ENCODE measurements at places on chromosomes 2 and 18. TPM values are rescaled to one million over a fixed set of nuclear protein-coding genes. Genes with fewer than 3 reads are reported as not detected.

ANKRD29 gene
- polyA plus RNA-seq: 60.9 TPM

LRP2 gene
- 5.9 TPM for polyA plus RNA-seq

EPB41L5 gene
- polyA plus RNA-seq: 14.7 TPM

ITPRIPL1 gene
- polyA plus RNA-seq: 0.33 TPM

OSBPL1A gene
- 15.0 TPM for polyA plus RNA-seq

DNA sequence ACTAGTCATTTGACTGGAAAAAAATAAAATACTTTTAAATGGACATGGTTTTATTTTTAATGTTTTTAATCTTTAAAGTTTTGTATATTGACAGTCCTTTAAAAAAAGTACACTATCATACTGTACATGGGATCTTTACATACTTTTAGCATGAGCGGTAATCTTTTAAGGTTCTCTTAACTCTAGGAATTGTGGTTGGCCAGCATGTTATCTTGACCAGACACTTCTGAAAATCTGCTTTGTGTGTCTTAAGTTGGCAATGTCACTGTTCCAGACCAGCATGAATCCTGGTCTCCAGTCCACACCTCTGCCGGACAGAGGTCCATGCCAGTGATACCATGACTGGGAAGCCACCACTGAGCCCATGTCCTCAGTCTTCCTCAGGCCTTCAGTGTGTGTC, 17.7 kb downstream of the ITGB1BP1 start:
- no peak for DNase-seq

DNA sequence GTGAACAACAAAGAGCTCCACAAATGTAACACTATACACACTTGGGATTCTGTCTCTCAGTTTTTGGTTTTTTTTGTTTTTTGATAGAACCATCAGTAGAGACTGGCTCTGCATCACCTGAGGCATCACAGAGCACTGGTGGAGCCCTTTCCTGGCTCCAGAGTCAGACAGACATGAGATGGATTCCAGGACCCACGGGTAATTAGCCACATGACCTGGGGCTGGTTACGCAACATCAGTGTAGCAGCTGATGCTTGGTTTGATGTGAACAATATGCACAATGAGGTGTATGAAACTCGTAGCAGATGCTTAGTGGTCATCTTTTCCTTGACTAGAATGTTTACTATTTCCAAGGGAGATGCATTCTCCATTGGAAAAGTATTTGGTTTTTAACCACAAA, 40.7 kb downstream of the CMPK2 start:
- peak; percentile 56 for DNase-seq

- no peak for DNase-seq
These were observed 11.8 kb upstream of the KCMF1 start for GRCh38 chr2:84959095-84959565.

DNA sequence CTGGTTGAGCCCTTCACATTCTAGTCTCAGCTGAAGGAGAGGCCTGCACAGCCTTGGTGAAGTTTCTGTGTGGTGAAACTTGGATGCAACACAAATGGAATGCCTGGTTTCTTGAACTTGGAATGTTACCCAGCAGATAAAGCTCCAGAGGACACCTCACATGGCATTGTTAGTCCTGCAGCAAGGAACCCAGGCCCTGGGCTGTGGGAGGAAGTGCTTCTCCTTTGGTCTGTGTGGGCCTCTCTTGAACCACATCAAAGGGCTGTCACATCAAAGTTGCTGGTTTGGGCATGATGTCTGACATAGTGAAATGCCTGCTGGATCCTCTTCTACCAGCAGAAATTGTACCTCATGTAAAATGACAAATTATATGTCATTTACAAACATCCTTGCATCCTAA, 198.5 kb downstream of the FHOD3 start:
- no peak for DNase-seq

GRCh38 chr2:58571181-58571852, 330.2 kb upstream of the FANCL start:
- DNase-seq: peak; percentile 46

- peak; percentile 13 for DNase-seq
These were observed 1.2 kb downstream of the REV1 start for GRCh38 chr2:99488539-99489062.

DNA sequence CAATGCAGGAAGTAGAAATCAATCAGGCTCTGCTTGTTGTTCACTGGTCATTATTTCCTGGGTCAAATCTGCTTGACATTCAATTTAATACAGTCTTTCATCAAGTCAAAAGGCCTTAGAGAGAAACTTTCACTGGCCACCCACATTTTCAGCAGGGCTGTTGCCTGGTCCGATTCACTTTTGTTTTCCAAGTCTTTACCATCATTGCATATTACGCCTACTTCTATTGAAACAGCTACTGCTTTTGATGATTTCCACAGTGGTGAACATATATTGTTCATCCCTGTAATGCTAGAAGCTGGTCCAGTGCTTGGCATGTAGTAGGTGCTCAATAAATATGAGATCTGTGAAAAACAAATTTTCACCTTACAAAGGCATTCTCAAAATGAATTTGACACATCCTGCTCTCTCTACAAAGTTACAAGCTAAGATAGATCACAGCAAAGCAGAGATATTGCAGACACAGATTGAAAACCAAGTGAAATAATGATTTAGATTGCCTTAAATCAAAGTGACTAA, 600.1 kb downstream of the ARHGAP15 start:
- DNase-seq: no peak

DNA sequence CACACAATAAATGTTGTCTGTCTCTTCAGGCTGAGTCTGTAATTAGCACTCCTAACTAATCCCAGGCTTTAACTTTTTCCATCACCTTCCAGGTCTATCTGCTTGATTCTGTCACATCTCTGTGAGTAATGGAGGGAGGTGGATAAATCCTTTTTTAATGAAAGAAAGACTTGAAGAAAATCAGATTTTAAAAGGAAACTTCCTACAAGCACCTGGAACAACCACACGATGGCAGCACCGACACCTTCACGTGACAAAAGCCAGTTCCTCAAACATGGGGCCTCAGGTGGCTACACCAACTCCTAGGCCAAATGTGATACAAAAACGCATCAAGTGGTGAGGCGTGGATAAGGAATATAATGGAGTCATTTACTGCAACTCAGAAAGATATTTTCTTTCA, 41.8 kb downstream of the TGFBRAP1 start:
- peak; percentile 18 for DNase-seq

DNA sequence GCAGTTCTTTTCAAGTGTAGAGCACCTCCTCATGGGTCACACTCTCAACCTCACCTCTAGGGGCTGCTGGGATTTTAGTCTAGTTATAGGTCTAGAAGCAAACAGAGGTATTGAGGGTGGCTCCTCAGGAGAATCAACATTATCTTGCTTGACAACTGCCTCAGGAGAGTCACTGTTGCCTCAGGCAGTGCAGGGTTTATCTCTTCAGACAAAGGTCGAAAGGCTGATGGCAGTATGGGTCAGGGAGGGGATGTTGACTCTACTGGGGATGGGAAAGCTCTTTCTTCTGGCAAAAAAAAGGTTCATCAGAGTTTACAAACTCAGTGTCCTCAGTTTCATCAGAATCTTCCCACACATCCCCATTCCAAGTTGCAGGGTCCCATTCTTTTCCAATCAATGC, 24.0 kb downstream of the DTNA start:
- no peak for DNase-seq

DNA sequence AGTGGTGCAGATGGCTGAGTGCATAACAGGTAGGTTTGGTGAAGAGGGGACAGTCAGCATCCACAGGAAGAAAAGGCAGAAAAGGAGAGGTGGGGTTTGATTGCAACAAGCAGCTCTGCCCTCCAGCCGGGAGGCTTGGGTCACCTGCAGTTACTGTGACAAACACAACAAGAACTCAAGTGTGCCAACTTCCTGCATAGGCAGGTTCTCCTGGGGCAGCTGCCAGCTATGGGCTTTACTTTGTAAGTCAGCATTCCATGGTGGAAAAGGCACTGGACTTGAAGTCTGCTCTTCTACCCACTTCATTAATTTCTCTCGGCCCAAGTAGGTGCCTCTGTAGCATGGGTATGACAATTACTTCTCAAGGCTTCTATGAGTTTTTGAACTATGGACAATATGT, 98.9 kb downstream of the MYT1L start:
- DNase-seq: no peak

DNA sequence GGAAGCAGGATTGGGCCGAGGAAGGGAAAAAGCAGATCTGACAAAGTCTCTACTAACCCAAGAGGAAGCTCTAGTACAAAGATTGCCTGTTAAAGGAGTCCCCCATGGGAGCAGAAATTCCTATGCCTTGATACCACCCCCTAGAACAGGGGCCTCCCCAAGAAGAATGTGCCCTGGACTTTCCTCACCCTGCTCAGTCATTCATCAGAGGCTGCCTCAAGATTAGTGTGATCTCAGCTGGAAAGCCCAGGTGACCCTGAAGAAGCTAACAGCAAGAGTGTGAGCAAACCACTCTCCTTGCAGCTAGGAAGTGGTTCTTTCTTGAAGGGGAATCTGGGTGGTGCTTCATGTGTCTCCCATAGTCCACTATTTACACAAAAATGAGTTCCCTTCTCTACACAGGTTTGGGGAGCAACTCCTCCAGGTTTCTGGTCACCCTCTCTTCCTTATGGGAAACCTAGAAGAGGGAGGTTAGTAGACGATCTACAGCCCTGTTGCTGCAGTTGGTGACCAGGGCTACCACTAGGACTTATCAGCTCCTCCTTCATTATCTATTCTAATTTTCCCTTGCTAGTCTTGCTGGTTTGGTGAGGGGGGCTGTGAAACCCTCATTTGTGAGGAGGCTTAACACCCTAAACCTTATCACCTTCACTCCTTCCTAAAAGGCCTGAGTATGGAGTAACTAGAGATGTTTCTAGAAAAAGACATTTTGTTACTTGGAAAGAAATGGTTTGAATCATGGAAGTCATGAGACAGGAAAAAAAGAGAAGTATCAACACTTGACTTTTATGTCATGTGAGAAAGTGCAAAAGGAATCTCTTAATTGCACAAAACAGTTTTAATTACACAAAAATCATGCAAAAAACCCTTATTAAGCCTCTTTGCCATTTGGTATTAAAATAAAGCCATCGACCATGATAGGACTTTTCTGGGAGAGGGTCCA, 2.9 kb upstream of the WDR7 start:
- no peak for DNase-seq

- DNase-seq: peak; percentile 85
These were observed 65.6 kb downstream of the NOL4 start for GRCh38 chr18:34158881-34159690.

- no peak for DNase-seq
These were observed 8.7 kb downstream of the GLS start for GRCh38 chr2:190889175-190889943.

DNA sequence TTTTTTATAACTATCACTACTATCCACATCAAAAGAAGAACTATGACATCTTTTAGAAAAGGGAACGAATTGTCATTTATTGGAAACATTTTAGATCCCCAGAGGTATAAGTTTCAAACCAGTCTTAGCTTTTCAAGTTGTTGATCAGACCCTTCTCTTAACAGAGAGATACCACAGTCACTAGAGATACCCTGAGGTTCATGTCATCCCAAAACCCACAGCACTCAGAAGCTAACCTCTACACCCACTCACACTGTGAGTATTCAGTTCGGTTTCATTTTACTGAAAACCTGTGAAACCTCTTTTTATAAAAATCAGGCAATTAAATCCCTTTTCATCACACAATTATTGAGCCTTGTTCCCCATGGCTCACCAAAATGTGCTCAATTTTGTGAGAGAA, 156.2 kb downstream of the DTNA start:
- DNase-seq: no peak

Measured in lung (tissue), 17 donors.